GM12878 (cell line): ENCODE measurements at places on chromosomes 11 and 22.

GRCh38 chr11:110059706-110060463, 33.3 kb upstream of the ZC3H12C start:
- no peak for DNase-seq

DNA sequence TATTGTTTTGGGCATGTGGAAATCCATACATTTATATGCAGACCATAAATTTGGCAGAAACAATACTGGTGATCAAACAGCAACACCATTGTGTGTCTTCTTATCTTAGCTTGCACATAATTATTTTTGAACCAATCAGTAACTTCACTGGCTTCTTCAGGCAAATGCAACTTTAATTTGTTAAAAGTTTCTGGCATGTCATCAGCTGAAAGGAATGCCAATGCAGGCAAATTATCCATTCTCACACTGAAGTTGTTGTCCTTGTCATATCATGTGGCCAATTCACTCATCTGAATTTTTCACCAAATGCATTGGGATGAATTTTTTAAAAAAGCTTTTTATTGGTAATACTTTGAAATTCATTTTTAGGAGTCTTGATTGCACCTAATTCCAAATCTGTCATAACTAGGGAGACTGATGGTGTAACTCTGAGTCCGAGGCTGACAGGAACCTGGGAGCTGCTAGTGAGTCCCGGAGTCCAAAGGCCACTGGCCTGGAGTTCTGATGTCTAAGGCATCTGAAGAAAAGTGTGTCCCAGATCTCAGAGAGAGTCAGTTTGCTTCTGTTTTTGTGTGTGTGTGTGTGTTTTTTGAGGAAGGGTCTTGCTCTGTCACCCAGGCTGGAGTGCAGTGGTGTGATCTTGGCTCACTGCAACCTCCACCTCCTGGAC, 17.4 kb upstream of the OR10V1 start:
- no peak for DNase-seq

GRCh38 chr11:1207401-1208143, 15.3 kb upstream of the MUC5B start:
- no peak for DNase-seq

GRCh38 chr22:30291058-30291892, 2.0 kb upstream of the CASTOR1 start:
- no peak for DNase-seq
